ENCODE measurements at places on chromosomes 2 and 18. TPM values are rescaled to one million over a fixed set of nuclear protein-coding genes. Genes with fewer than 3 reads are reported as not detected.

EVA1A gene
- total RNA-seq = 0.24 TPM

GRCh38 chr2:206920951-206921350 is 18.4 kb upstream of the CPO start:
- DNase-seq = no peak

FAP gene
- 0.29 TPM for total RNA-seq

DNA sequence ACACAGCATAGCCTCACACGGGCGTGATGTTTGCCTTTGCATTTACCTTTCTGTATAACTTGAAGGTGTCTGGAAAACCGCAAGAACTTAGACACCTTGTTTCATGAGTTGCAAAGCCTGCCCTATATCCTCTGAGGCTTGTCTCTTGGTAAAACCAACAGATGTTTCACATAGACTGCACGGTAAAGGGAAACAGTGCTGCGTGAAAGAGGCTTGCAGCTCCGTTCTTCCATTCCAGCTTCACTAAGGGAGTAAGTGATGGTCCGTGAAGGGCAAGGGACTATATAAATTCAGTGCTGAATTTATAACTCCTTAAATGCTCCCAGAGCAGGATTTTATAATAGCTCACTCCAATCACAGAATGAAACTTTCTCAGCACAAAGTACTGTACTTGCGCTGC is 360.5 kb downstream of the SOX11 start:
- no peak for DNase-seq

GRCh38 chr18:29465526-29465925 is 1288.6 kb upstream of the CDH2 start:
- no peak for DNase-seq

GRCh38 chr2:120308038-120308910 is 37.7 kb upstream of the INHBB start:
- peak; percentile 51 for DNase-seq

- DNase-seq = no peak
Observed at GRCh38 chr2:46764547-46764946, 151.1 kb downstream of the MCFD2 start.

GNLY gene
- total RNA-seq = not detected

GKN2 gene
- total RNA-seq = not detected

DNA sequence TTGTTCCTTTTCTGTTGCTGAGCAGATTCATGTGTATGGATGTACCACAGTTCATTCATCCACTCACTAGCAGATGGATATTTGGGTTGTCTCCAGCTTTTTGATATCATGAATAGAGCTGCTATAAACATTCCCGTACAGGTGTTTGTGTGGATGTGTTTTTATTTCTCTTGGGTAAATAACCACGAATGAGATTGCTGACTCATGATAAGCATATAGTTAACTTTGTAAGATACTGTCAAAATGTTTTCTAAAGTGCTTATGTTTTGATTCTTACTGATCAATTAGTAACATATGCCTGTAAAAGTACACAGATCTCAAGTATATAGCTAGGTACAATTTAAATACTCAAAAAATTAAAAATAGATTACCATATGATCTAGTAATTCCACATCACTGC is 27.7 kb downstream of the TSN start:
- no peak for DNase-seq

DNA sequence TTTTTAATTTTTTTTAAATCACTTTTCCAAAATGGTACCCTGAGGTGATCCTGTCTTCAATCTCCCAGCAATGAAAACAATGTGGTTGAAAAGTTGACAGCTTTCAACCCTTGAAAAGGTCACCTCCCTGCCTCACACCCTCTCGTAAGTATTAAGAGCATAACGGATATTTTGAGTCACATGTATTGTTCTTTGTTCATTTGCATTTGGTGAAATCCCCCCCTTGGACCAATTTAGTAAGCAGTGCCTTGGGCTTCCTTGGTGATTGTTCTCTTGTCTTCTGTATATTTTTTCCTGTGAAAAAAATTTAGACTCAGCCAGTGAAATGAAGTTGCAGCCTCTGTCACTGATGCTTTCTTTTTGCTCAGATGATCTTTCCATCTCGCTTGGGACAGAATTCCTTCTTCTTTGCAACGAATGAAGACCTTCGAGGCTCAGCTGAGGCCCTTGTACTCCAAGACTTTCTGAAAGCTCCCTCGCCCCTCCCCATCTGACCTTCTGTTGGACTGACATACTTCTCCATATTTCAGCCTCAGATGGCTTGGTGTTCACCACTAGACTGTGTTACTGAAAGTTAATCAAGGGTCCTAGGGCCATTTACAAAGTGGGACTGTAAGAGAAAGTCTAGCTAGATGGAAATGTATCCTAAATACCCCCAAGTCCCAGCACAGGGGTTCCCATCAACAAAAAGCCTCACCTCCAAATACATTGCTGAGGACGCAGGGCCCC is 158.4 kb downstream of the BCL2 start:
- DNase-seq = no peak

DNA sequence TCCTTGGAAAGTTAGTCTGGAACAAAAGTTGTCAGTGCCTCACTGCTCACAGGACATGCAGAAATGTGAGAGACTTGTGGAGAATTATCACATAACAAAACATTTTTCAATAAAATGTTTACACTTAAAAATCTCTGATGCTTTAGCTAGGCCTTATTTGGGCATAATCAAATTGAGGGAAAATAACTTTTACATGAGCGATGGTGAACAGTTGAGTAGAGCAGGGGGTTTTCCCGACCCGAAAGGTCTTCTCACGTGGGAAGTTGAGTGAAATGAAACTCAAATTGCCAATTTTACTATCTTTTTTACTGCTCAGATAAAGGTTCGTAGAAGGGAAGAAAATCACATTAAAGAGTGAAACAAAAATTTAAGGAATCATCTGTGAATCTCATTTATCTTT is 465.6 kb downstream of the MTX2 start:
- no peak for DNase-seq

DNA sequence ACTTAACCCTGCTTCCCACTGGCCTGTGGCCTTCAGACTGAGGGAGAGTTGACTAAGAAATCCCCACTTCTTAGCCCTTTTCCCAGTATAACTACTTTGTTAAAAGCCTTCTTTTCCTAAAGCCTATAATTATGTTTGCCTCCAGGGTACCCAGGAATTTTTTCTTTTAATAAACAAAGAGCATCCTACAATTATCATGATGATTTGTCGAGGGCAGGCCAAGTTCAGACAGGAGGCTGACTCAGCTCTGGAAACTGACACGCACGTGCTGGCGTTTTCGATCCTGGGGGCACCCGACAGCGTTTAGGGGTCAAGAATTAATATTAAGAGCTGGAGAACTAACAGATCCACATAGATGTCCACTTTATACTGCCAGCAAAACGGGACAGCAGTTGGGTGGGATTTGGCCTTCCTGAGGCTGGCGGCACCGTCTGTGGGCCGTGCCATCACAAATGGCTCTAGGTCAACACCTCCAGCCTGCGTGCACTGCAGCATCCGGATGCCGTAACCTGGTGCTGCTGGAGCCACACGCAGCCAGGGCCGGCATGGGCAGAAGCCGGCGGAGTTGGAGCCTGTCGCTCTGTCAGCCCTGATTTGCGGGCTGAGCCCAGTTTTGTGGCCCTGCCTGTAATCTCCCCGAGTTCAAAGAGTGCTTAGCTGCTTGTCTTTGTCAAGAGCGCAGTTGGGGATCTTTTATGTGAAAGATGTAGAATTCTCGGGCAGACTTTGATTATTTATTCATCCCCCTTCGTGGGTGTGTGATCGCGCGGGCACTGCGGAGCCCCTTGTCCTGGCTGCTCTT is 191.0 kb downstream of the GLI2 start:
- DNase-seq = no peak

GRCh38 chr18:58887613-58887963 is 22.9 kb downstream of the ZNF532 start:
- DNase-seq = peak; percentile 88

CYP27A1 gene
- 17.0 TPM for total RNA-seq

GRCh38 chr2:207227062-207227748 is 61.5 kb upstream of the KLF7 start:
- peak; percentile 72 for DNase-seq

DNA sequence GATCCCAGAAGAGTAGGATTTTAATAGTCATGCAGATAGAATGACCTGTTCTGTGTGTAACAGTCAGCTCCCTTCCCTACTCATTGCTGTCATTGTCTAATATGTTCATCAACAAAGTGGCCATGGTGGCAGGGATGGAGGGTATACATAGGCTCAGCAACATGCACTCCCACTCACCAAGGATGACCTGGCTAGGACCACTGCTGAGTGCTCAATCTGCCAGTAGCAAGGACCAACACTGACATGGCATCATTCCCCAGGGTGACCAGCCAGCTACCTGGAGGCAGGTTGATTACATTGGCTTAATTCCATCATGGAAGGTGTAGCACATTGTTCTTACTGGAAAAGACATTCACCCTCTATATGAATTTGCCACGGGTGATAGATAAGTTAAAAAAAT is 401.7 kb upstream of the CELF4 start:
- no peak for DNase-seq

ABHD1 gene
- 4.7 TPM for total RNA-seq

GRCh38 chr2:88429929-88430328 is 22.6 kb downstream of the FOXI3 start:
- DNase-seq = no peak

DNA sequence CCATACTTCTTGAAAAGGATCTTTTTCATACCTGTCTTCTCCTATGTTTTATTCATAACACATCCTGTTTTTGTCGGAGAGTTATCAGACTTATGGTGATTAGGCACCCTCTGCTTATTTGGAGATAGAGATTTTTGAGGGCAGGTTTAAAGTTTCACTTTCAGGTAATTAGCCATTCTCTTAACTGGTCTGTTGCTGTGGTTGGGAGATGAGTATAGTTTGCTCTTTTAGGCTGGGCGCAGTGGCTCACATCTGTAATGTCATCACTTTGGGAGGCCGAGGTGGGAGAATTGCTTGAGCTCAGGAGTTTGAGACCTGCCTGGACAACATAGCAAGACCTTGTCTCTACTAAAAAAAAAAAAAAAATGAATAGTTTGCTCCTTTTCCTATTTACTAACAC is 25.3 kb downstream of the SFTPB start:
- DNase-seq = no peak

DNA sequence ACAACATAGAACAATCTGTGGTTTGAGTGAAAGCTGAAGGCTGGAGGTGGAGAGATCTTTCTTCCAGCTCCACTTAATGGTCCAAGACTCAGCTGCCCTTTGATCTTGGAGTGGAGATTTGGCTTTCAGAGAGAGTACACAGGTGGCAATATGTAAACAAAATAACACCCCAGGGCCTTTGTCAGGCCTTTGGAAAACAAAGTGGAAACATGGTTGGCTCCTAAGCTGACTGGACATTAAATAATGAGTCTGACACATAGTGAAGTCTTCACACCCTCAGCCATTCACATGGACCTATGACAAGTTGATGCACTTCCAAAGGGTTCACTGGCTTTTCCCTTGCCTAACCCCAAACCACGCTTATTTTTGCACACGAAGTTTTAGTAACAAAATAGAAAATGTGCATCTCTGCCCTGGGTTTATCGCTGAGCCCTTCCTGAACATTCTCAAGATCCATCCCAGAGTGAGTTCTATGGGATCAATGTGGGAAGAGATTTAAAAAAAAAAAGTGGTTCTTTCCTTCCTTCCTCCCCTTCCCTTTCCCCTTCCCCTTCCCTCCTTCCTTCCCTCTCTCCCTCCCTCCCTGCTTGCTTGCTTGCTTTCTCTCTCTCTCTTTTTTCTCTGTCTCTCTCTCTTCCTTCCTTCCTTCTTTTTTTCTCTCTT is 201.3 kb upstream of the NT5C1B start:
- no peak for DNase-seq

DNA sequence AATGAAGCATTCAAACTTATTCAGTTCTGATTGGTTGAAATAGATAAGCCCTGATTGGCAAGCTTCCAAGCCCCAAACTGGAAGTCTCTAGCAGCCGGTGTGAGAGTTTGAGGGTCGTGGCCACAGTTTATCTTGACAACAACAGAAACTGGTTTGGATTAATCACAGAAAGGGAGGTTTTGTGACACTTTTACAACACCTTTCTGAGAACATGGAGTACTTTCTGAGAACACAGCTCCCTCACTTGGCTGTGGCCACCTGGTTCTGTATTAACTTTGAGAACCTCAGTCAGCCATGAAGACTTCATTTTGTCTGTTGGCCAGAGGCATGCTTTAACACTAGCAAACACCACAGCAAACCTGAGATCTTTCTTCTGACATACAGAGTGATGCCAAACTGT is 280.7 kb upstream of the VWC2L start:
- DNase-seq = no peak

GRCh38 chr2:142544173-142544572 is 333.3 kb upstream of the KYNU start:
- no peak for DNase-seq

TNP1 gene
- not detected for total RNA-seq

- DNase-seq = no peak
Observed at GRCh38 chr2:195029804-195030654, 627.0 kb upstream of the SLC39A10 start.

- DNase-seq = no peak
Observed at GRCh38 chr2:105962221-105962620, 217.5 kb downstream of the NCK2 start.

DNA sequence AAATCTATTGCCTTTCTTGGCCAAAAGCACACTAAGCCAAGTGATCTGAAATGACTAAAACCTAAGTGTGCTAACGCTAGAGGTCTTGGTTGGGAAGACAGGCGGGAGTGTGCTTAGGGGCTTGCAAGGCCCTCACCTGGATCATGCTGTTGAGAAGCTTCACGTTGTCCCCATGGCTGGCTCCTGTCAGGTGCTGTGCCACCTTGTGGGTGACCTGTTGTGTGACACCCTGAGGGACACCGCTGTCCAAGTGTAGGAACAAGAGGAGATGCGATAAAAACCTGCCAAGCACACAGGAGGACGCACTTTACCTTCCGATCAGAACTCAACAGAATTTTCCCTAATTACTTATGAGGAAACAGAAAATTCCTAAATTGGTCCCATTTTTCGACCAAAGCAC is 50.8 kb downstream of the EPG5 start:
- no peak for DNase-seq

DNA sequence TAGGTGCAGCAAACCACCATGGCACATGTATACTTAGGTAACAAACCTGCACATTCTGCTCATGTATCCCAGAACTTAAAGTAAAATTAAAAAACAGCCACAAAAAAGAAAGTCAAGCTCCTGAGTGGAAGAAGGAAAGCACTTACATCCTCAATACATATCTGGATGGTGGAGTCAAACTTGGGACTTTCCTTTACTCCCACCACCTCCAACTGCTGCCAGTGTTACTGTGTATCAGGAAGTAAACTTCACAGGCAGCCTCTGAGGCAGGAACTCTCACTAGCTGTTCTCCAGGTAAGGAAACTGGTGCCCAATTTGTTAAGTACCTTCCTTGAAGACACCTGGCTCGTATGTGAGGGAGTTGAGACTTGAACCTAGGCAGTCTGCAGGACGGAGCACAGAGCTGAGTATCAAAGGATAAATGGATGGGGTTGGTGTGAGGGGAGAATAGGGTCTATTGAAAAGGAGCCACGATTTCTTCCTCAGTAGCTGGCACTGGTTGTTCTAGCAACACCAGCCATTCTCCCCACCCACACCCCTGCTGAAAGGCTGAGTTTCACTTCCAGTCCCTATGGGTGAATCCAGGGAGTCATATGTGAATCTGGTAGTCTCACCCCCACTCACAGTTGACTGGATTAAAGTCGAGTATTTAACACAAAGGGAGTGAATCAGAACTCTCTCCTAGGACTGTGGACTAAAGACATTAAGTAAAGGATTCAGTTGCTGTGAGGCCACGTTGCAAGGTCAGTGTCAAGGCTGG is 50.0 kb upstream of the GPR39 start:
- no peak for DNase-seq

MOCOS gene
- 0.64 TPM for total RNA-seq

FOXD4L1 gene
- total RNA-seq = 0.18 TPM

- DNase-seq = no peak
Observed at GRCh38 chr2:5590886-5591285, 101.3 kb upstream of the SOX11 start.

Measured in right cardiac atrium (tissue), 5 donors.